ENCODE measurements at places on chromosomes 12 and 14.
A peak's percentile ranks its signal among the peaks of the same experiment; 100 is the strongest.

DNA sequence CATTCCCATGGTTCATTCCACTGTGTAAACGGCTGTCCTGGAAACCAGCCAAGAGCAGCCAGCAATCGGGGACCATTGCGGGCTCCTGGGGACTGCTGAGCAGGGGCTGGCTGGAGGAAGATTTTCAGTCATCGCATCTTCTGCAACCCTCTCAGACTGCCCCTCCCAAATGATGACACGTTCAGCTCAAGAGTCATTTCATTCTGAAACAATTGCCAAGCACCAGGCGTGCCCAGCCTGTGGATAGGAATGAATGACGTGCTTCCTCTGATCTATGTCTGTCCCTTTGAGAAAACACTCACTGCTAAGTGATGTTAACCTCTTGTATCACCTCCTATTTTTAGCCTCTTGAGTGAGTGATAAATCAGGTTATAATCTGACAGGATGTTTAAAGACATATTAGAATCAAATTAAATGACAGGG is 62.0 kb downstream of the NDUFA12 start:
- peak; percentile 56 for DNase-seq

DNA sequence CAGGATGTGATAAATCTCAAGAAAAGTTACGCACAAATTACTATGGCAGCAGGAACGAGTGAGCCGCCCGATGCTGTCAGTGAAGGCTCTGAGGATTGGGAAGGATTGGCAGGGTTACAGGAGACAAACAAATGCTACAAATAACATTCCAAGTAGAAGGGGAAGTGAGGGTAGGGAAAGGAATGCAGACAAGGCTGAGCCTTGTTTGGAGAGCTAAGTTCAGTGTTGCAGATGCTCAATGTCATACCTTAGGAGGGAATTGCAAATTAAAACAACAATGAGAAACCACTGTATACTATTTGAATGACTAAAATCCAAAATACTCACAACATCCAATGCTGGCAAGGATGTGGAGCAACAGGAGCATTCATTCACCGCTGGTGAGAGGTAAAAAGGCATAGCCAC is 1.3 kb downstream of the CLEC9A start:
- no peak for DNase-seq

- DNase-seq = no peak
Measured at GRCh38 chr12:96397756-96398423, 2.3 kb downstream of the CDK17 start.

DNA sequence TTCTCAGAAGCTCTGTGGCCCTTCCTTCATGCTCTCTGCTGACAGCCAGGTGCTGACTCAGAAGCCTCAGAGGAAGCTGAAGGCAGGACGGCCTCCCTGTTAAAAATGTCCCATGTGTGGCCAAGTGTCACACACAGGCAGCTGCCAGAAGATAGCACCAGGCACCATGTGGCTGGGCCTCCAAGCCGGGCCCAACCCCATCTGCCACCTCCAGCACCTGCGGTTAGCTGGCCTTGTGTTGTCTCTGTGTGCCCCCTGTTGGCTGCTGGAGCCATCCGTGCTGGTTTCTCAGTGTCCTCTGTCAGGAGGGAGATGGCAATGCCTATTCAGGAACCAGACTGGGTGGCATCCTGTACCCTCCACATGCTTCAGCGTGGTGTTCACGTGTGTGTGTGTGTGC is 63.2 kb downstream of the TSPAN11 start:
- peak; percentile 25 for DNase-seq

GRCh38 chr14:77238356-77238755 is 32.6 kb downstream of the NGB start:
- no peak for DNase-seq

GRCh38 chr12:13654456-13654855 is 326.9 kb downstream of the GRIN2B start:
- DNase-seq = no peak

- no peak for DNase-seq
Measured at GRCh38 chr14:62301911-62302310, 539.7 kb downstream of the SNAPC1 start.

GRCh38 chr14:95291859-95292542 is 27.7 kb downstream of the CLMN start:
- no peak for DNase-seq

DNA sequence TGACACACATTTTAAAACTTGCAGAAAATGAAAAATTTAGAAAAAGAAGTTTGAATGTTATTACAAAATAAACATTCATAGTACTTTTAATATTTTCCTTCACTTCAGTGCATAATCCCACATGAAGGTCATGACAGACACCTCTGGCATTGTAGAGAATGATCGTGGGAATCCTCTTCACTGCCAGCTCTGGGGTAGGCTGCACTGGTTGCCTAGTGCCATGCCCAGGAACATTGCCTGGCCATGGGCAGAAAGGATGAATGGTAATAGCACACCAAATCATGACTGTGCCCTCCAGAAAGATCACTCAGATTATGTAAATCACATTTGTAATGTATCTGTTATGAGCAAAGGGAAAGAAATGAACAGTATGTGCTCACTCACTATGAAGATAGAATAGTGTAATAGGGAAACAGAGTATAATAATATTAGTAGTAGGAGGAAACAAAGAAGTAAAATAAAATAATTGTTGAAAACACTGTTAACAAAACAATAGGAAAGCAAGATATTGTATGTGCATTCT is 161.6 kb downstream of the PLCZ1 start:
- no peak for DNase-seq

Measured in activated naive CD4-positive, alpha-beta T cell treated with anti-CD3 and anti-CD28 coated beads, Interleukin-2, amount 10 ng/mL, durations not matched to agents 7 days and 5 days (primary cell).